Activated naive CD4-positive, alpha-beta T cell treated with anti-CD3 and anti-CD28 coated beads for 36 hours (primary cell): ENCODE measurements at places on chromosomes 1 and 21. TPM values are rescaled to one million over a fixed set of nuclear protein-coding genes. Genes with fewer than 3 reads are reported as not detected.

Gene SPATA21
- total RNA-seq: not detected

Gene FAM3B
- total RNA-seq: not detected

DNA sequence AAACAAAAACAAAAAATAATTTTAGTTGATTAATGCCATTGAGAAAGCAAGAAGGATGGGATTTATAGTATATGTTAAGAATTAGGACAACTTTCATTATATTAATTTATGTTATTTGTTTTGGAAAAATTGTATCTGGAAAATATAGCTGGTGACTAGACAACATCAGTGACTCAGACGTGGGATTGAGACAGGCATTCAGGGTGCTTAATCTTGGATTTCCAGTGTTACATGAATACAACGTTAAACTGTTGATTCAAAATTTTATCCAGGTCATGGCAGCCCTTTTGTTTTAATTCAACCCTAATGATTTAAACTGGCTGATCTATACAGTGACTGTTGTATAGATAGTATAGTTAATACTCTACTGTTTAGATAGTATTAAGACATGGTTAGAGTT lies 827.1 kb upstream of the B3GALT2 start:
- no peak overlapping the region for H3K27ac ChIP-seq
- DNase-seq: no peak
- no peaks in the 10 kb centered on the region for H3K27me3 ChIP-seq
- peaks cover 3% of the 10 kb centered on the region for H3K36me3 ChIP-seq
- no peaks in the 10 kb centered on the region for H3K4me1 ChIP-seq
- H3K4me3 ChIP-seq: no peak overlapping the region

DNA sequence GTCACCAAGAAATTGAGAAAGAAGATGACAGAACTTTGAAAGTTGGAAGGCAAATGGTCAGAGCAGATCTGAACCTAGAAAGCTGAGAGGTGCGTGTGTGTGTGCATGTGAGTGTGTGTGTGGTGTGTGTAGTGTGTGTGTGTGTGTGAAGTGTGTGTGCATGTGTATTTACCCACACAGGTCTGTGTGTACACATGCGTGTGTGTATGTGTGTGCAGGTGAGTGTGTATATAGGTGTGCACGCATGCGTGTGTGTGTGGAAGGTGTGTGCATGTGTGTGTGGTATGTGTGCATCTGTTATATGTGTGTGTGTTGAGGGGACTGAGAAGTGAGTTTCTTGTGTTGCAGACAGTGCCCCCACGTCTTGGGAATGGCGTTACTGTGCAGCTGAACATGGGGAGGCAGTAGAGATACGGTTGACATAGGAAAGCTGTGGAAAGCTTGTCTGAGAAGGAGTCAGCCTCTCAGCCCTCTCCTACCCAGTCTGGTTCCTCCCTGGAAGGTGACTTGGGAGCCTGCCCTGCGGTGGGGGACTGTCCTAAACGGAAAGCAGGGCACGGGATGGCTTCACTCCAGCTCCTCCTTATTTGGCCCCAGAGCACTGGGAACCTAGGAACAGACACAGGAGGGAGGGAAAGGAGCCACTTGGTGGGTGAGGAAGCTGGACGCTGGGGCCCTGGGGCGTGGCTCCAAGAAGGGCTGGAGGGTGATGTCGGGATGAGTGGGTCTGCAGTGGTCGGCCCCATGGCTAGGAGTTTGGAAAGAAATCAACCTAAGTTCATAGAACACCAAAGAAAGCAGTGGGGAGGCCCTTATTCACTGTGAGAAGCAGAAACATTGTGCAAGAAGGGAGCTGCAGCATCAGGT lies 97.2 kb downstream of the PCBP3 start:
- no peak overlapping the region for H3K27ac ChIP-seq
- H3K36me3 ChIP-seq: peaks cover 7% of the 10 kb centered on the region
- no peak overlapping the region for H3K4me3 ChIP-seq
- no peak for DNase-seq
- H3K4me1 ChIP-seq: peaks cover 10% of the 10 kb centered on the region
- H3K27me3 ChIP-seq: no peaks in the 10 kb centered on the region

- H3K36me3 ChIP-seq: peaks cover 72% of the 10 kb centered on the region
- peaks cover 69% of the 10 kb centered on the region for H3K4me1 ChIP-seq
- H3K4me3 ChIP-seq: no peak overlapping the region
- no peaks in the 10 kb centered on the region for H3K27me3 ChIP-seq
- DNase-seq: no peak
Measured at GRCh38 chr1:40064797-40065499, 24.4 kb downstream of the CAP1 start.

DNA sequence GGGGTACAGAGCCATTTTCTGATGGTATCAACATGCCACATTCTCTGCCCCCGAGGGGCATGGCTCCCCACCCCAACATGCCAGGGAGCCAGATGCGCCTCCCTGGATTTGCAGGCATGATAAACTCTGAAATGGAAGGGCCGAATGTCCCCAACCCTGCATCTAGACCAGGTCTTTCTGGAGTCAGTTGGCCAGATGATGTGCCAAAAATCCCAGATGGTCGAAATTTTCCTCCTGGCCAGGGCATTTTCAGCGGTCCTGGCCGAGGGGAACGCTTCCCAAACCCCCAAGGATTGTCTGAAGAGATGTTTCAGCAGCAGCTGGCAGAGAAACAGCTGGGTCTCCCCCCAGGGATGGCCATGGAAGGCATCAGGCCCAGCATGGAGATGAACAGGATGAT lies 50.6 kb downstream of the ACP6 start:
- H3K4me1 ChIP-seq: peaks cover 19% of the 10 kb centered on the region
- no peak overlapping the region for H3K27ac ChIP-seq
- H3K27me3 ChIP-seq: no peaks in the 10 kb centered on the region
- peaks cover 37% of the 10 kb centered on the region for H3K36me3 ChIP-seq
- no peak overlapping the region for H3K4me3 ChIP-seq
- DNase-seq: no peak
